Neural crest cell (in vitro differentiated cells): ENCODE measurements at places on chromosomes 7 and 10. TPM values are rescaled to one million over a fixed set of nuclear protein-coding genes. Genes with fewer than 3 reads are reported as not detected.

- no peak for DNase-seq
Observed at GRCh38 chr7:20030417-20030816, 186.8 kb downstream of the MACC1 start.

DNA sequence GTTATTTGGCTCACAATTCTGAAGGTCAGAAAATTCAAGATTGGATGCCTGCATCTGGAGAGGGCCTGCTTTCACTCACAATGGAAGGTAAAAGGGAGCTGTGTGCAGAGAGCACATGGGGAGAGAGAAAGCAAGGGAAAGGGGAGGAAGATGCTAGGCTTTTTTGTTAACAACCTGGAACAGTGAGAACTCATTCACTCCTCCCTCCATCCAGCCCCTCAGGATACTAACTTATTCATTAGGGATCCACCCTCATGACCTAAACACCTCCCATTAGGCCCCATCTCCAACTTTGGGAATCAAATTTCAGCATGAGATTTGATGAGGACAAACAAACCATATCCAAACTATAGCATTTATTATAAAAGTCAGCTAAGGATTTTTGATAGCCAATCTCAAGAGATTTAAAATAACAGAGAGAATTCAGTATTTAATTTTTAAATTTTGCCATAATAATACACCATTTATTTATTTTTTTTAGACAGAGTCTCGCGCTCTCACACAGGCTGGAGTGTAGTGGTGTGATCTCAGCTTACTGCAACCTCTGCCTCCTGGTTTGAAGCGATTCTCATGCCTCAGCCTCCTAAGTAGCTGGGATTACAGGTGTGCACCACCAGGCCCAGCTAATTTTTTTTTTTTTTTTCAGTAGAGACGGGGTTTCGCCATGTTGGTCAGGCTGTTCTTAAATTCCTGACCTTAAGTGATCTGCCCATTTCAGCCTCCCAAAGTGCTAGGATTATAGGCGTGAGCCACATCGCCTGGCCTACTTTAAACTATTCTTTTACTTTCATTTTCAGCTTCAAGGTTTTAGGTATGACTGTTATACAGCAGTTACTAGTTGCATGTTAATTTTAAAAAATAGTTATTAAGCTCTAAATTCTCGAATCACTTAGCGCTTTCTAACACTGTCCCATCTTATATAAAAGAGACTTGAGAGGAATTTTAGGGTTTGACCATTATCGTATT is 20.3 kb upstream of the ETV1 start:
- DNase-seq, result no peak

- no peak for DNase-seq
Observed at GRCh38 chr7:27999829-28000228, 180.8 kb downstream of the JAZF1 start.

MYPN gene
- total RNA-seq, result not detected in 2 replicates

GRCh38 chr10:31138026-31138553 is 106.4 kb upstream of the ZNF438 start:
- DNase-seq, result no peak

ARL5B gene
- total RNA-seq, result 38.4 and 41.0 TPM in 2 replicates

DNA sequence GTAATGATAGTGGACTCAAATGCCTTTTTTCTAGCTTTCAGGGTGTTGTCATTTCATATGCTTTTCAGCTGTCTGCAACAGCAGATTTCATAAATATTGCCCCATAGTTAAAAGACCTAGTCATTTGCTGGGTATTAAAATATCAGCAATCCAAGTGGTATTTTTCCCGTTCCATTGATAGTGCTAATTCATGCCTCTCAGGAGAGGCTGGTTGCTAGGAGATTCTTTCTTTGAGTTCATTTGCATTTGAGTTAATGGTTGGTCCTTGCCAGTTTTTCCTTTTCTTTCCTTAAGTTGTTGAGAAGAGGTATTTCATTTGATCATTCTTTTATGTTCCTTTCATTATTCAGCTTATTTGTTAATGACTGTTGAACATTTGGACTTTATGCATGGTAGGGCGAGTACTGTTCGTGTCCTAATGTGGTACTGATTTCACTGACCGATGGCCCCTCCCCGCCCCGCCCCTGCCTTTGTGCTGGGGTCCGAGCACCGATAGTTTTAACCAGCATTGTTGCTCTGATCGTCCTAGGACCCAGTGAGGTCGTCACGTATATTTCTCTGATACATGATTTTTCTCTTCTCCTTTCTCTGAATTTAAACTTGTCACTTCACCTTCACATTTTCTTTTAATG is 128.6 kb downstream of the CCNY start:
- DNase-seq, result no peak

DNA sequence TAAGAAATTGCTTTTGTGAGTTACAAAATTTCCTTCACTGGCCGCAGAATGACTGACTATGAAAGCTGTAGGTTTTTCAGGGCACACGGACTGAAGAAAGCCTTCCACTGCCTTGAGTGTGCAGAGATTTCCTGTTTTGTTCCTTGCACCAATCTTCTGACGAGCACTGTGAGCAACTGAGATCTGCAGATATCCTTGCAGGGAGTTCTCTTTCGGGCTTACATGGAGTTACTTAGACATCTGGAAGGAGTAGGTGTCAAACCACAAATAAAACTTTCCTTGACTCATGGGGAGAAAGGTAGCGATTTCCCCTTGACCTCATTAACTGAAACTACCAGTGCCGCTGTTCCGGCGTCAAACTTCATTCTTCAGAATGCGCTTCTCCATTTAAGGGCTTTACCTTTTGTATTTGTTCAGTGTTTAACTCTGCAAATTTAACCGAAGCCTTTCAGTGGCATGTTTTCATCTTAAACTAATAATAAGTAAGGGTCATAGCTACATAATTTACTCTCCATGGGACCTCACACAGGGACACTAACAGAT is 1175.3 kb downstream of the GATA3 start:
- DNase-seq, result no peak

GTPBP10 gene
- total RNA-seq, result 20.4 and 21.6 TPM in 2 replicates

DNA sequence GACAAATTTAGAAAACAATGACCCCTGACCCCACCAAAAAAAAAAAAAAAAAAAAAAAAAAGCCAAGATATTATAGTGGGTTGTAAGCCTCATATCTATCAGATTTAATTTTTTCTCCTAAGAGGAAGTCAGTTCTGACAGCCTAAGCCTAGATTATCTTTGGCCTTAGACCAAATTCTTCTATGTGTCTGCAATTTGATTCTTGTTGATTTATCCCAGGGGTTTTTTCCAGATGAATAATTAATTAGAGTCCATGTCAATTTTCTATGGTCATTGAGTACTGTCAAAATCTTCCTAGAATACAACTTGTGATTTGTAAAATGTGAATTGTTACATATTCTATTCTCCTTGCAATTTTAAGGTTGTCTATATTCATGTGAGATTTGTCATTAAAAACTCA is 151.6 kb upstream of the CACNA2D1 start:
- DNase-seq, result no peak

NSMCE4A gene
- total RNA-seq, result 85.0 and 87.5 TPM in 2 replicates
